ENCODE measurements at places on chromosomes 2 and 18.

- DNase-seq: no peak
These were observed 177.4 kb downstream of the PARD3B start for GRCh38 chr2:204722691-204723090.

- no peak for DNase-seq
These were observed 44.3 kb downstream of the LPIN2 start for GRCh38 chr18:2968606-2969005.

GRCh38 chr2:59276917-59277316, 1035.8 kb upstream of the FANCL start:
- no peak for DNase-seq

DNA sequence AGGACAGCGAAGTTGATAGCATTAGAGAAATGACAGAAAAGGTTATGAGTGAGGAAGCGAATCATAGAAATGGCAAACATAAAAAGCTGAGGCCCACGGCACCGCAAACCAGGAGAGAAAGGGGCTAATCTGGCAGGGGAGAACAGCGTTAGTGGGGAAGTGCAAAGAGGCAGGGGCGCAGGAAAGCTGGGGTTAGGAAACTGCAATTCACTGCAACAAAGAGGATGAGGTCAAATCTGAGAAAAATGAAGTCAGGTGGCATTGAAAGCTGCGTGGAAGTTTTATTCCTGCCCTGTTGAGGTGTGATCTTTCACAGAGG, 653 bp upstream of the ABI2 start:
- no peak for DNase-seq

DNA sequence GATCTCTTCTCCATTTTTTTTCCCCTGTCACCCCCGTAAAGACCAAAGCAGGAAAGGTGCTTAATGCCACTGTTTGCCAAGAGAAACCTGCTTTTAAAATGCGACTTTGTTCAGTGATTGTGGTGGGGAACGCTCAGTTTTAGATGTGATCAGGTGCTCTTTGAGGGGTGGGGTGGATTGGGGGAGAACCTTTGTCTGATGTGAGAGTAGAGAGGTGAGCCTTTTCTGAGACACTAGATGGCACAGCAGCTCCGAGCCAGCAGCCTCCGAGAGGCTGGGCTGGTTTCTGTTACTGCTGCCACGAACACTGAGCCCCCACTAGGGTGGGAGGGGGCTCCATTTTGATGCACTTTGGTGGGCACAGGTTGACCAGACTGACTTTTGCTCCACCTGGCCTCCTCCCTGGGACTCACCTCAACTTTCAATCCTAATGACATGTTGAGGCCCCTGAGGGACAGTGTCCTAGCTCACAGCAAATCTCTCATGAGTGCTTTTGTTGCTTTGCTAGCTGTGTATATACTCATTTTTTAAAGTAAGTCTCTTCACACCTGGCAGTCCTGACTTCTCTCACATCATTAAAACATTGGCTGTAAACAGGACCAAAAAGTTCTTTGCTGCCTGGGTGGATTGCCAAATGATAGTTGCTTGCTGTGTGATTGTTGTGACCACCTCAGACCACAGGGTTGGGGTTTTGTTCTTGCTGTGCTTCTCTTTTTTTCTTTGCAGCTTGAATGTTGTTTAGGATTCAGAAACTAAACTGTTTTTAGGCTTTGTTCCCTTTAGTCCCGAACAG, 98.2 kb upstream of the MAP3K20 start:
- DNase-seq: no peak

GRCh38 chr2:47554311-47554905, 151.5 kb downstream of the MSH2 start:
- DNase-seq: no peak
